Breast epithelium (tissue), 4 donors: ENCODE measurements at places on chromosomes 5 and 9.
A peak's percentile ranks its signal among the peaks of the same experiment; 100 is the strongest.

DNA sequence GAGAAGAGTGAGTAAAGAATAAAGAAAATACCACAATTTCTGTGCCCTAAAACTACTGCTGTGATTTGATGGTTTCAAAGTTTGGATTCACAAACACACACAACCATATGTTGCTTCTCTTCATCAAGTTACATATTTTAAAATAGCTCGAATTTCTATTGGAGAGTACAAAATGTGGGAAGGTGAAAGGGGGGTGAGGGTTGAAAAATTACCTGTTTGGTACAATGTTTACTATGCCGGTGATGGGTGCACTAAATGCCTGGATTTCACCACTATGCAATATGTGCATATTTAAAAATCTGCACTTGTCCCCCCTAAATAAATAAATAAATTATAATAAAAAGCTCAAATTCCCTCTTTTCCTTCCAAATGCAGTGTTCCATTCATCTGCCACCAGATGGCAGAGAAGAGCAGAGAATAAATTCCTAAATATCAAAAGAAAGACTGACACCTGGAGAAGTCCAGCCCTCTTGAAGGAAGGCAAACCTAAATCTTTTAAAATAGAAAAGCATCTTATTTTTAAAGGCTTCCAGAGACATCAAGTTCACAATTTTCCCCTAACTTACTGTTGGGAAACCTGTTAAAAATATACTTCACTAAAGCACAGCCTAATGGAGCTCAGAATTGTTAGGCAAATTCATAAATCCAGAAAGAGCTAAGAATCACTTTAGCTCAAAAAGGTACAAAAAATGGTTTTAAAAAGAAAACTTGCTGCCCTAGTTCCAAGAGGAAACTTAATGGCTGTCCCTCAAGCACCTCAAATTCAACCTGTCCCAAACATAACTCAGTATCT, 24.8 kb upstream of the HNRNPA0 start:
- H3K4me1 ChIP-seq, result no peaks in the 10 kb centered on the region
- H3K36me3 ChIP-seq, result no peaks in the 10 kb centered on the region
- no peak overlapping the region for H3K27ac ChIP-seq
- no peaks in the 10 kb centered on the region for H3K27me3 ChIP-seq
- H3K4me3 ChIP-seq, result no peak overlapping the region

- DNase-seq, result no peak
- H3K4me3 ChIP-seq, result no peak overlapping the region
- peak overlapping the region; percentile 64 for H3K27ac ChIP-seq
- no peaks in the 10 kb centered on the region for H3K4me1 ChIP-seq
- H3K27me3 ChIP-seq, result no peaks in the 10 kb centered on the region
These were observed 15.1 kb downstream of the SLC28A3 start for GRCh38 chr9:84325347-84325973.

DNA sequence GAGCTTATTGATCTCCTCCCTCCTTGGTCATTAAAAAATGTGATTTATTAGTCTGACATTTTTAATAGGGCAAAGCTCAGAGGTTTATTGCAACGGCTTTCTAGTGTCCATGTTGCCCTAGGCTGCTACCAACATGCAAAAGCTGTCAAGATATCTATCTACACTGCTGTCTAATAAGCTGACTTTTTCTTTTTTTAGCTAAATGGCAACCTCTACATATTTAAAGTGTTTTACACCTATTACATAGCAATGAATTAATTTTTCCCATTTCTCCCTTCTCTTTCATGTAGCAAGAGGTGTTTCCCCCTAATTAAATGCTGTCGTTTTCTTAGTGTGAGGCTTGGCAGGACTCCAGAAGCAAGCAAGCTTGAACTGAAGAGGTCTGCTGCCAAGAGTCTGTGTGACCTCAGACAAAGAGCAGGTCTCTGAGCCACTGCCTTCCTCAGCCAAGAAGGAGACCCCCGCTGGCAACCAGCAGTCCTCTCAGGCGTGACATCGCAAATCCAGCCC, 79.4 kb downstream of the GAS1 start:
- H3K4me3 ChIP-seq, result no peak overlapping the region
- no peaks in the 10 kb centered on the region for H3K4me1 ChIP-seq
- DNase-seq, result no peak
- no peaks in the 10 kb centered on the region for H3K36me3 ChIP-seq
- no peaks in the 10 kb centered on the region for H3K27me3 ChIP-seq

- H3K27me3 ChIP-seq, result no peaks in the 10 kb centered on the region
- no peak for DNase-seq
- H3K36me3 ChIP-seq, result no peaks in the 10 kb centered on the region
These were observed 45.7 kb upstream of the HAND1 start for GRCh38 chr5:154523709-154524108.

- H3K4me3 ChIP-seq, result no peak overlapping the region
- H3K27ac ChIP-seq, result no peak overlapping the region
- H3K36me3 ChIP-seq, result no peaks in the 10 kb centered on the region
These were observed 8.6 kb upstream of the OXCT1 start for GRCh38 chr5:41878643-41879478.

- no peak overlapping the region for H3K27ac ChIP-seq
- H3K4me1 ChIP-seq, result no peaks in the 10 kb centered on the region
- H3K36me3 ChIP-seq, result no peaks in the 10 kb centered on the region
These were observed 194.4 kb downstream of the GADD45G start for GRCh38 chr9:89799221-89799620.

DNA sequence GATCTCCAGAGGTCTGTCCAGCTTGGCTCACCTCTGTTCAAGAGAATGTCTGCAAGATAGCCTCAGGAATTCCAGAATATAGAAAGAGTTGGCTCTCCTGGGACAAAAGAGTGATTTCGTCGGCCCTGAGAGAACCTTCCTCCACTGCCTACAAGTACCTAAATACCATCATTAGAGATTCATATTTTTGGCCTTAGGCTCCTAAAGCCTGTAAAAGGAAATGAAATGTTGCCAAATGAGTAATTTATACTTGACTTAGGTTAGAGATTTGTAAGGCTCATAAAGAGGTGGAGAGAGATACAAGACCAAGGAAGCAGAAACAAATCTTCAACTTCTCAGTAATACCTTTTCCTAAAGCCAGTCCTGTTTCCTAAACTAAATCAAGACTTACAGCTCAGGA, 146.2 kb downstream of the CCDC192 start:
- DNase-seq, result no peak
- H3K4me1 ChIP-seq, result no peaks in the 10 kb centered on the region
- peak overlapping the region; percentile 38 for H3K27ac ChIP-seq

DNA sequence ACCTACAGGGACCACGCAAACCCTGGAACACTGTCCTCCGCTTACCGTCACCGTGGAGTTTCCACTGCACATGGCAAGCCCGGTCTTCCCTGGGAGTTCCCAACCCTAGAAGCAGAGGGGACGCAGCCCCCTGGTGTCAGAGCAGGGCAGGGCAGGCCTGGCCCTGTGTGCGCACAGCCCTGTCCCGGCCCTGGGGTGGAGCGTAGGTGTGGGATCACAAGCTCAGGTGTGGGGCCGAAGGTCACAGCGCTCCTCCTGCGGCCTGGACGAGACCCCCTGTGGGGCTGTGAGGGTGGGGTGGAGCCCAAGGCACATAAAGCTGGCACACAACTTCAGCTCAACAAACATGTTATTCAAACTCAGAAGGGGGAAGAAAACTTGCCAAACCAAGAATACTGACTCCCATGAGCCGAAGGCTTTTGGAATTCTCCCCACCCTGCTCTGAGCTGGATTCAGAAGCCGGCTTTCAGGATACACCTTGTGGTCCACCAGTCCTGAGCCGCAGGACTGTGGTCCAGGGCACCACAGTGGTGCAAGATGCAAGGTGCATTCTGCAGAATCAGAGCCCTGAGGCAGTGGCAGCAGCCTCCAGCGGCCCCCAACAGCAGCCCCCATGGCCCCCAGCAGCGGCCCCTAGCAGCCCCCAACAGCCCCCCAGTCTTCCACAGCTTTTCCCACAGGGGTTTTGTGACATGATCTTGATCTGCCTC, 11.8 kb upstream of the EXOC3 start:
- H3K4me1 ChIP-seq, result no peaks in the 10 kb centered on the region
- H3K4me3 ChIP-seq, result no peak overlapping the region
- no peak overlapping the region for H3K27ac ChIP-seq
- DNase-seq, result no peak

DNA sequence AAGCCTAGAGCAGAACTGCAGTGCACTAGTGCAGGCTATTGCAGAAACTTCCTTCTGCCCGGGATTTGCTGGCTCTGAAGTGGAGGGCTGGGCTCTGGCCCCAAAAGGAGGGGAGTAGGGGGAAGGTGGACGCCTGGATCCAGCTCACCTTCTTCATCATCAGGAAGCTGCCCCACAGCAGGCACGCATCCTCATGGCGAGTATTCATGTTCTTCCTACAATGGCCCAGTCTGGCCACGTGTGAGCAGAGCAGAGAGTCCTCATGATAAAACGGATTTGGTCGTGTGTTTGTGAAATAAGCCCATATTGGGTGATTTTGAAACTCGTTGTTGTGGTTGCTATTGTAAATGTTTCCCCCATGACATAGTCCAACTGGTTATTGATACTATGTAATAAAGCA, 8.2 kb upstream of the GLIPR2 start:
- no peak for DNase-seq
- H3K4me1 ChIP-seq, result no peaks in the 10 kb centered on the region
- H3K36me3 ChIP-seq, result no peaks in the 10 kb centered on the region
- no peak overlapping the region for H3K27ac ChIP-seq

DNA sequence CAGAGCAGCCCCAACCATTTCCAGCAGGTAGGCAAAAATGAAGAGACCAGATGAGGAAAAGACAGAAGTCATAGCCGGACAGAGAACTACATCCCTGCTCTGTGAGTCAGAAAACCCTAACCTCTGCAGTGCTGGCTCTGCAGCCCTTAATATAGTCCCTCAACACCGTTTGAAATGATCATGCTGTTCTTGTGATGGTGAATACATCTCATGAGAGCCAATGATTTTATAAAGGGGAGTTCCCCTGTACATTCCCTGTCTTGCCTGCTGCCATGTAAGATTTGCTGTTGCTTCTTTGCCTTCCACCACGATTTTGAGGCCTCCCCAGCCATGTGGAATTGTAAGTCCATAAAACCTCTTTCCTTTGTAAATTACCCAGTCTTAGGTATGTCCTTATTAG, 216.8 kb upstream of the RFX3 start:
- H3K27me3 ChIP-seq, result no peaks in the 10 kb centered on the region
- no peak overlapping the region for H3K4me3 ChIP-seq
- H3K27ac ChIP-seq, result no peak overlapping the region
- H3K4me1 ChIP-seq, result no peaks in the 10 kb centered on the region
- DNase-seq, result no peak
- no peaks in the 10 kb centered on the region for H3K36me3 ChIP-seq
